ENCODE measurements at places on chromosomes 3 and 15.

GRCh38 chr3:173397161-173398110, at the start of gene NLGN1:
TSS of gene NLGN1 (plus strand) at chr3:173397744.
- peak; percentile 59 for DNase-seq

- peak; percentile 89 for DNase-seq
Measured at GRCh38 chr15:74950078-74950908, 6.3 kb downstream of the RPP25 start.

- DNase-seq, result no peak
Measured at GRCh38 chr3:170864525-170865208, 5.3 kb downstream of the RPL22L1 start.

- no peak for DNase-seq
Measured at GRCh38 chr3:156108616-156109015, 11.8 kb upstream of the KCNAB1 start.

DNA sequence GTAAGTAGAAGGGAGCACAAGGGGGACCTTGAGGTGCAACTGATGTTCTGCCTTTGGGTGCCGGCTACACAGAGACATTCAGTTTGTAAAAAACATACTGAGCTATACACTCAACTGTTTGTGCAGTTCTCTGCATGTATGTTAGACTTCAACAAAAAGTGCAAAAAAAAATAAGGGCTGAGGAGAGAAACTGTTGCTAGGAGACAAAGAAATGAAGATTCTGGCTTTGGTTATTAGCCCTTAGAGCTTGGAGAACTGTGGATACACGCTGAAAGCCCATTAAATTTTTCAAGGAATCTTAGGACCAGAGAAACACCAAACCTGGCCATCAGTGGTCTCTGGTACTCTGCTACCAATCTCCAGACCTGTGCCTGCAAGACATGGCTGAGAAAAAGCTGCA, 207.6 kb upstream of the NSMCE3 start:
- no peak for DNase-seq

GRCh38 chr15:40435710-40436089, 5.1 kb upstream of the BAHD1 start:
- no peak for DNase-seq

- no peak for DNase-seq
Measured at GRCh38 chr3:18656866-18657265, 231.7 kb upstream of the SATB1 start.

- no peak for DNase-seq
Measured at GRCh38 chr3:180820400-180820799, 92.1 kb upstream of the FXR1 start.

GRCh38 chr3:188855675-188856074, 316.1 kb upstream of the TPRG1 start:
- DNase-seq, result no peak

GRCh38 chr15:68770216-68770615, 50.5 kb downstream of the ANP32A start:
- no peak for DNase-seq

- no peak for DNase-seq
Measured at GRCh38 chr15:60957111-60957510, 272.0 kb downstream of the RORA start.

GRCh38 chr15:27454281-27455075, 483.5 kb downstream of the GABRG3 start:
- no peak for DNase-seq

DNA sequence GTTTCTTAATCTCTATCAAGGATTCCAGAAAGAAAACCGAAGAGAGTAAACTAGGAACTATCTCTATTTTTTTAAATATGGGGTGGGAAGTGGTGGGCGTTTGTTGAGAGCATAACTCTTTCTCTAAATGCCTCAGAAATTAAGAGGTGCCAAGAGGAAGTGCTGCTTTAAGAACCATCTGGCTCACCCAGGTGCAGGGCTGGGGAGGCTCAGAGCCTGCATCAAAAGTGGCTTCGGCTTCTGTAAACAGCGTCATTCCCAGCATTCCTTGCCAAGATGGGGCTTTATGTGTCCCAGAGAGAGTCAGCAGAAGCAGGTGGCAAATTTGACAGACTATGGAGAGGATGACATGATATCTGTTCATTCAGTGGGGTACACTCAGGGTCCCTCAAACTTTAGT, 123.3 kb upstream of the BFSP2 start:
- no peak for DNase-seq

- DNase-seq, result no peak
Measured at GRCh38 chr3:20218215-20218614, 32.2 kb upstream of the SGO1 start.

DNA sequence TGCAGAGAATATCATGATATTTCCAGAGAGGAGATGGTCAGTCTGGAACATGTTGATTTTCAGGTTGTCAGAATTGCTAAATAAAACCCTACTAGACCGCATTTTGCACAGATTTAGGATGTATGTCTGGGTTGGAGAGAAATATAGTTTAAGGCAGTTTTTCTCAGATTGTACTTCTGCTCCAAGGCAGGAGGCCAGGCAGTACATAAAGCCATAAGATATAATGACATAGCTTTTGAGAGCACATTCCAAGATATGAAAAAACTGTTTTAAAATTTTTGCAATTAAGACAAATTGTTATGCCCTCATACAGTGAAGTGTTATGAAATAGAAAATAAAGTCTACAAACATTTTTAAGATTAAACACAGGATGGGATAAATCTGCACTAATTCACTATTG, 301.8 kb upstream of the CBLB start:
- DNase-seq, result no peak

DNA sequence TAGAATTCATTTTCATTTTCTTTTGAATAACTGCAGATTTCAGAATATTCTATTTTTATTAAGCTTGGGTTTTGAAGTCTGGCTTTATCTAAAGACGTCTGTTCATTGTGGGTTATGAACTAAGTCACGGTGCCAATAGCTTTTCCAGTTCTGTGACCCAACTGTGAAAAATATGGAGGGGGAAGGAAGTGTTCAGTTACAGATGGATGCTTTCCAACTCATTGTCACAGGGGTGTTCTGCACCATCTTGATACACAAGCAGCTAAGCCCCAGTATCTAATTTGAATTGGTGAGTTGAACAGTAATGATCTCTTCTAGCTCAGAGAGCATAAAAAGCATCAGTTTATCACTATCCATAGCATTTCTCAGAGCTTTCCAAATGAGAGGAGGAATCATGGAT, 710.6 kb downstream of the EDEM1 start:
- no peak for DNase-seq
